ENCODE measurements at places on chromosomes 7 and 10.

DNA sequence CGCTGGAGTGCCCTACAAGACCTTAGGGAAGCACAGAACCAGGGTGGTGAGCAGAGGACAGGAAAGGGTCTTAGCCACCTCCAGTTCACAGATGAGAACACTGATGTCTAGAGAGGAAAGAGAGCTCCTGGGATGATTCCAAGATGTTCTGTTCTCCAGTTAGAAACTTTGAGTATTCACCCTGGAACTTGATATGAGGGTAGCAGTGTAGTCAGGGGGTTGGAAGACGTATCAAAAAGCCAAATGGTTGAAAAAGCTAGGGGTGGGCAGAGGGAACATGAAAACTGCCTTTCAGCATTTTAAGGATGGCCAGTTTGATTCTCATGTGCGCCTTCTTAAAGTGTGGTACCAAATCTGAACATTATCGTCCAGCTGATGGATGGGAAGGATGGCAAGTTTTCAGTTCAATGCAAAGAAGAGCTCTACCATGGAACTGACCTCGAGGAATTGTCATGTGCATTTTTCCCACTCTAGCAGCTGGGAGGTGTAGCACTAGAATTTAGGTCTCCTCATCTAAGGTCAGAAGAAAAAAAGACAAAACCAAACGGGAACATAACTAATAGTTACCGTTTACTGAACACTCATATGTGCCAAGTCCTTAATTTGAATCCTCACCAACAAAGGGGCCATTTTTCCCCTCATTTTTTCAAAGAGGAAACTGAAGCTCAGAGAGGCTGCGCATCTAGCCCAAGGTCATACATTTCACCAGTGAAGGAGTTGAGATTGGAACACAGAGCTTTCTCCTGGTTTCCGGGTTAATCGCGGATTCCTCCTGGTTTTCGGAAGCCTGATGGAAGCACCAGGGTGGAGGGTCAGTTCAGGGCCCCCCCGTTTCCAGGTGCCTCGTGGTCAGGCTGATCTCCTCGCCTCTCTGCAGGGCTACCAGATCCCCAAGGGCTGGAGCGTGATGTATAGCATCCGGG lies 6.0 kb upstream of the CYP26A1 start:
- DNase-seq = no peak

GRCh38 chr10:5266351-5266750 lies 69.7 kb downstream of the AKR1C4 start:
- DNase-seq = no peak

GRCh38 chr10:110413049-110413783 lies 84.5 kb upstream of the DUSP5 start:
- peak; percentile 63 for DNase-seq

DNA sequence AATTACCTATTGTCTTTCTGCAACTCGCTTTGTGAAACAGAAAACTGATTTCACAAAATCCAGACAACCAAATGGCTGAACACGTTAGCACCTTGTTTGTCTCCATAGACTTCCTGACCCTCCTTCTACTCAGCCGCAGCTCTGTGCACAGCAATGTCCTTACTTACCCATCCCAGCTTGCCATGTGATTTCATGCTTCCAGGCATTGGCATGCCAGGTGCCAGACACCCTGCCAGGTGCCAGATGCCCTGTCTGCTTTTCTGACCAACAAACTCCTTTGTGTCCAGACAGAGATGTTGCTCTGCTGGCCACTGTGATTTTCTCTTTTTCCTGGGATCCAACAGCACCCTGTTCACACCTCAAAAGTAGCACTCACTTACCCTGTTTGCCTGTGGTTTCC lies 16.1 kb upstream of the FAM170B start:
- DNase-seq = no peak

GRCh38 chr7:50605059-50605458 lies 39.9 kb upstream of the DDC start:
- no peak for DNase-seq
